ENCODE measurements at places on chromosomes 1 and 21.
A peak's percentile ranks its signal among the peaks of the same experiment; 100 is the strongest.

- DNase-seq, result no peak
These were observed 31.6 kb upstream of the CAMSAP2 start for GRCh38 chr1:200707116-200707515.

GRCh38 chr1:27545271-27545670 lies 55.3 kb upstream of the WASF2 start:
- DNase-seq, result no peak

- no peak for DNase-seq
These were observed 2.3 kb upstream of the PLA2G2A start for GRCh38 chr1:19981507-19982312.

- peak; percentile 92 for DNase-seq
These were observed 26.2 kb upstream of the A3GALT2 start for GRCh38 chr1:33346927-33347649.

DNA sequence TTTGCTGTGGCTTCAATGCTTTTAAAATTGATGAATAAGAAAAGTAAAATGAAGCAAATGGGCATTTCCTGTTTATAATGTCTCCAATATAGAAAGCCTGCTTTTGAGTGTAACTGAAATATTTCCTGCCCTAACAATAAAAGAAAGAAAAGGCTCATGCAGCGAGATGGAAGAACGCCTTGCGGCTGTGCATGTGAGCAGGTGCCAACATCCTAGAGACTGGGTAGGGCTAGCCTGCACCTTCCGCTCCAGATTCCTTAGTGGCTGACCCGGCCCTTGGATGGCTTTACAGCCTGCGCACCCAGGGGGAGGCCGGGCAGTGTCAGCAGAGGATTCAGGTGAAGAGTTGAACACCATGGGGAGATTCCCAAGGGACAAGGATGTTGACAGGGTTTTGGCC lies 21.8 kb downstream of the CNIH3 start:
- DNase-seq, result no peak
